Occipital lobe (tissue), 3 donors: ENCODE measurements at places on chromosomes 1 and 21.

- DNase-seq: no peak
Observed at GRCh38 chr1:169572187-169572586, 14.1 kb downstream of the F5 start.

GRCh38 chr1:172382990-172383389 is 37.5 kb upstream of the C1orf105 start:
- DNase-seq: no peak

- DNase-seq: no peak
Observed at GRCh38 chr1:4488018-4488417, 166.4 kb upstream of the AJAP1 start.

GRCh38 chr1:206682111-206682510 is 2.6 kb upstream of the MAPKAPK2 start:
- no peak for DNase-seq

GRCh38 chr1:68142036-68142435 is 90.3 kb downstream of the WLS start:
- DNase-seq: no peak

DNA sequence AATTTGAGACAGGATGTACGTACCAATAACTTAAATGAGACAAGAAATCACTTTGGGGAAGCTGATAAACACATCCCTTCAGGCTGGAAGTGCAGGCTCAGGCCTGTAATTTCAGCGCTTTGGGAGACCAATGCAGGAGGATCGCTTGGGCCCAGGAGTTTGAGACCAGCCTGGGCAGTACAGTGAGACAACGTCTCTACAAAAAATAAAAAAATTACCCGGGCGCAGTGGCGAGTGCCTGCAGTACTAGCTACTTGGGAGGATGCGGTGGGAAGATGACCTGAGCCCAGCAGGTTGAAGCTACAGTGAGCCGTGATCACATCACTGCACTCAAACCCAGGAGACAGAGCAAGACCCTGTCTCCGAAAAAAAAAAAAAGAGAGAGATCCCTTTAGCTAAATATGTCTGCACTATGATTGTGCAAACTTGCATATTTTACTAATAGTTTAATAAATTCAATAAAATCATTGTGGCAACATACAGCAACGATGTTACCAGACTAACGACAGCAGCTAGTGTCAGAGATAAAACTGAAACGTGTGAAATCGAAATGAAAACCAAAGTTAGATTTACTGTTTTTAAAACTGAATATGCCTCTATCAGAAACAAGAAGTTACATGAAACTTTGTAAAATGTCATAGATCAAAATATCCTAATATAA is 54.7 kb downstream of the CD2 start:
- DNase-seq: no peak

GRCh38 chr1:91133248-91133647 is 111.4 kb upstream of the ZNF644 start:
- no peak for DNase-seq

GRCh38 chr1:152786077-152786476 is at the start of gene LCE1E:
TSS of gene LCE1E (plus strand) at chr1:152786257. CDS start at chr1:152787300, 1,043 bp downstream.
- no peak for DNase-seq

DNA sequence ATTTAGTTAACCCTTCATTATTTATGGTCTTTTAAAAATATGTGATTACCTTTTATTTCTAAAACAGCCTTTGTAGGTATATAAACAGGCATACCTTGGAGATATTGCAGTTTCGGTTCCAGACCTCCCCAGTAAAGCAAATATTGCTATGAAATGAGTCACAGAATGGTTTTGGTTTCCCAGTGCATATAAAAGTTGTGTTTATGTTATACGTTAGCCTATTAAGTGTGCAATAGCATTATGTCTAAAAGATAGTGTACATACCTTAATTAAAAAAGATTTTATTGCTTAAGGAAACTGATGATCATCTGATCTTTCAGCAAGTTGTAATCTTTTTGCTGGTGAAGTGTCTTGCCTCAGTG is 44.1 kb downstream of the XCL2 start:
- DNase-seq: no peak

GRCh38 chr1:4673494-4673893 is 19.1 kb downstream of the AJAP1 start:
- no peak for DNase-seq

DNA sequence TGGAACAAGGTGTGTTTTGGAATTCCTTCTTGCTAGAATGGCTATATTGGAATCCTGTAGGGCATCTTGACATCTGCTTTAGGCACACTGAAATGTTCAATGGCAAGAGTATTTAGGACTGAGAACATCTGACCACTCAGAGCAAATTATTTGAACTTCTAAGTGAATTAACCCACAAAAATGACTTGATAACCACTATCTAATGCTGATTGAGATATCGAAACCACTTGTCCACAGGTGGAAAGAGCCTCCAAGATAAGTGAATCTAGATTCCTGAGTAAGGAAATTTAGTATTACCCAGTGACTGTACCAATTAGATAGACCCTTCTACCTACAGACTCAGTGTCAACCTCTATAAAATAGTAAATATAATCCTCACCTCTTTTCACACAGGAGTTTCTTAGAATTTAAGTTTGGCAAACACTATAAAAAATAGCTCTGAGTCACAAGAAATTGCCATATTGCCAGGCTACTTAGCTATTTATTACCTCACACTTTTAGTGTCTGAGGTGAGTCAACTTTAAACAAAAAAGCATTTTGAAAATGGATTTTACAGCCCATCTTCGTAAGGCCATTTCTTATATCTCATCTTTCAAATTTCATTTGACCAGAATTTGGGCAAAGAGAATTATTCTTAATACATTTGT is 421.8 kb downstream of the PTBP2 start:
- DNase-seq: no peak

- no peak for DNase-seq
Observed at GRCh38 chr21:43884861-43885417, 19.9 kb downstream of the AGPAT3 start.

DNA sequence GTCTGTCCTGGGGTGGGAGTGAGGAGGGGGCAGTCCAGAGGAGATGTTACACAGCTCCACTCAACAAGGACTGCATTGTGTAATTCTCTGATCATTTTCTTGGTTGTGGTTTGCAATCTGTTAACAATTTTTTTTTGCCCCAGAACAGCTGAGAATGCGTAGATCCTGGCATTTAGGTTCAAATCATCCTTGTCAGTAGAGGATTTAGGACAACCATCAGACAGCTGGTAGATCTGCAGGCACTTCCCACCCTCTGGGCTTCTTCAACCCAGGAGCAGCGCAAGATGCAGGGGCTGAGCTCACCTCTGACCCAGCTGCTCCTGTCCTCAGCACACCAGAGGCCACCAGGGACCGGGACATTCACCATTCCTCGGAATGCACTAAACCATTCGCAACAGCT is 13.5 kb downstream of the BCAR3 start:
- no peak for DNase-seq

DNA sequence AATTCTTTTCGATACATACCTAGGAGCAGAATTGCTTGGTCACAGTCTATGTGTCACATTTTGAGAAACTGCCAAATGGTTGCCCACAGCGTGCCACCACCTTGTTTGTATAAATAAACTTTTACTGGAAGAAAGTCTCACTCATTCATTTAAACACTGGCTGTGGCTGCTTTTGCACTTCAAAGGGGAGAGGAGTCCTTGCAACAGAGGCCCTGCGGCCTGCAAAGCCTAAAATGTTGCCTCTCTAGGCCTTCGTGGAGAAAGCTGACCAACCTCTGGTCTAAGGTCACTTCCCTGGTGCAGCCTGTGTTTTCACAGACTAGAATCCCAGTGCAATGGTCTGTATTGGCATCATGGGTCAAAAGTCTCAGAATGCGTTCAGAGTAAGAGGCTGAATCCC is 8.3 kb downstream of the RIPK4 start:
- no peak for DNase-seq

DNA sequence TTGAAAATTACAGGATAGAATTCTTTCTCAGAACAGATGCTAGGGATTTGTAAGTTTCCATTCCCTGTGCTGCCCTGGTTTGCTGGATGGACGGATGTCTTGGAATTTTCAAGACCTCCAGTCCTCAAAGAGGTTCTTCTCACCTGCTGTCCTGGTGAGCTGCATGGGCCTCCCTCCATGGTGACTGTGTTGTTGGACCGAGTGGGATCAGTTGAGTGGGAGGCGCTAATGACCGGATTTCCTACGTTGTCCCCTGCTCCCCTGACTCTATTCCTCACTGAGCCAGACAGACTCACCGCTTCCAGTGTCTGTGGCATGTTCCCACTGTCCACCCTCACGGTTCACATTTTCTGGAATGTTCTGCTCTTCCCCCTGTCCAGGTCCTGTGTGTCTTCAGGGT is 229.8 kb downstream of the CAMTA1 start:
- DNase-seq: no peak

GRCh38 chr1:156126630-156127534 is 12.4 kb downstream of the LMNA start:
- no peak for DNase-seq

DNA sequence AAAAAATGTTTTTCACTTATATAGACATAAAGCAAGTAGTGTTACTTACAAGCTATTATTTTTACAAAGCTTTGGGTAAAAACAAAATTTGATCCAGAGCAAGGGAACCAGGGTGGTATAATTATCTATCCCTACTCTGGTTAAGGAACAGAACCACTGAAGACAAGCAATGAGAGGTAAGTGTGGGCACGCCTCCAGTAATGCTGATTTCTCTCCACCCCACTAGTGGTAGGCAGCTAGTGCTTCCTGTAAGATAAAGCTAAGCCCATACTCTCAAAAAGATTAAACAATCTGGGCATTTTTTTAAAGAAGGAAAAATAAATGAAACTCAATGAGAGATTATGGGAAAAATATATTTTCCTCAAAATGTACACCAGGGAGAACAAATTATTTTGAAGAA is 22.1 kb downstream of the TFB2M start:
- DNase-seq: no peak

GRCh38 chr1:233368106-233368788 is 40.7 kb downstream of the MAP3K21 start:
- no peak for DNase-seq

- no peak for DNase-seq
Observed at GRCh38 chr1:203911806-203912205, 50.4 kb downstream of the SNRPE start.

DNA sequence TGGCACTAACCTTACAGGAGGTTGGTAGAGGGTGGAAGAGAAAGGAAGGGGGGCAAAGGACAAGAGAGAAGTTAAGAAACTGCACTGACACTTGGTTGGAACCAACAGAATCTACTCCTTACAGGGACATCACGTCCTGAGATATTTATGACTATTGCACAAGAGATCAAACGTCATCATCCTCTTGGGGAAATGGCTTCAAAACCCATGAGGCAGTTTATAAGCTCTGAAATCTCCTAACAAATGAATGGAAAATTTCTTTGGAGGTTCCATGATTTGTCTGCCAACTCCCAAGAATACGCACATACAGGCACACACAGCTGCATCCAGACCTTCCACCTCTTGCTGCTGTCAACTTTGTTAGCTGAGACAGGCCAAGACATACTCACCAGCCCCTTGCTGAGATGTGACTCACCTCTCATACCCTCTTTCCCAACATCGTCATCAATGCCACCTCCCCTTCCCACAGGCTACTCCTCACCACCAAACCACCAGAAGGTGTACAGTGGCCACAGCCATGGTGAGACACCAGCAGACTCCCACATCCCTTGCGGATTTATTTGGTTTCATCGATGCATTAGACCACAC is 135.5 kb downstream of the SETD4 start:
- no peak for DNase-seq

DNA sequence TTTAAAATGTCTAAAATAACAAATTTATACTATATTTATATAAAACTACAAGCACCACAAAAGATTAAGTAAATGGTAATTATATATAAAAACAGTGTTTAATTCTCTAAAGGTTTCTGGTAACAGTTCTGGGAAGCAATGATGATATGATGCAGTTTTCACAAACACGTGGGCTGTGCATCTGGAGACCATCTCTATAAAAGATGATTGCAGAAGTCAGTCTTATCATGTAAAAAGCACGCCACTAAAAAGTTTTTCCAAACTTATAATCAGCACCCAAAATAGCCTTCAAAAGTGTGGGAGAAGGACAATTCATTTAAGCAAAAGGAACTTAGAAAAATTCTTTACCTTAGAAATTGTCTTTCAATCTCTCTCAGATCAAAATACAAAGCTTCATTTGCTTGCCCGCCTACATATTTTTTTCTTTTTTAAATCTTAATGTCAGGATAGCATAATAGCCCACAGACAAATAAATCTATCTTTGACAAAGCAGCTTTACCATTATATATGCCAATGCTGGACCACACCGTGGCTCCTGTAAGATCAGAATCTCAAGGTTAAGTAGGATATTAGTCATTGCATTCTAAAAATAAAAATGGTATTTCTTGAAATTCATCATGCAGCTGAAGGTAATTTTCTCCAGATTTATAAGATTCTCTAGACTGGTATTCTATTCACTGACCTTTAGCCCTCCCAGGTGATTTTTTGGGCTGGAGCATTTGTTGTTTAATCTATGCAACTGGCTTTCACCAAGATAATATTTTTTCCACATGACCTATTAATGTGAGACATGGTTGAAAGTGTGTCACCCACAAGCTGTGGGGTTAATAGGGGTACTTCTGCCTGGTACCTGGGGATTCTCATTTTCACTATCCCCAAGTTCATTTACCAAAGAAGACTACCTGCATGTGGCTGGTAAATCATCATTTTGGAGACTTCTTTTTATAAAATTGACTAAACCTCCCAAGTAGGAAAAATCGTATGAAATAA is 189.6 kb upstream of the ST6GALNAC5 start:
- DNase-seq: no peak

GRCh38 chr1:156103521-156103947 is 11.0 kb upstream of the LMNA start:
- DNase-seq: no peak

GRCh38 chr1:27496604-27497155 is 6.7 kb upstream of the WASF2 start:
- no peak for DNase-seq

DNA sequence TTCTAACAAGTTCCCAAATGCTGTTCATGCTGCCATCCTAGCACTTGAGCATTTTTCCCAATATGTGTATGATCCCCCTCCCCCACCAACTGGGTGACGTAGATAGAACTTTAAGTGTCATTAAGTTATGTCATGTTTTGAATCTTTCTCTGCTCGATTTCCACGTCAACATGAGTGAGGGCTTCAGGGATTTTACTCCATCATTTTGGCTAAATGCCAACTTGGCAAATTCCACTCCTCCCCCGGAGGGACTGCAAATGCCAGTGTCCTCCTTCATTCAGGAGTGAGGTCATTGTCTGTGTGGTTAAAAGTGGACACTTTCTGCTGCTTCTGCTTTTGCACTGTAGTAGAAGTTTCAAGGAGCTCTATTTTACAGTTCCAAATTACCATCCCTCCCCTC is 201.7 kb downstream of the FGGY start:
- no peak for DNase-seq

GRCh38 chr1:110524311-110525248 is 5.6 kb upstream of the KCNA10 start:
- no peak for DNase-seq

- DNase-seq: peak; percentile 48
Observed at GRCh38 chr1:39892601-39893595, 8.8 kb downstream of the MYCL start.

- no peak for DNase-seq
Observed at GRCh38 chr1:183477986-183478781, 5.9 kb downstream of the SMG7 start.
